ENCODE measurements at places on chromosomes 7 and 10.

DNA sequence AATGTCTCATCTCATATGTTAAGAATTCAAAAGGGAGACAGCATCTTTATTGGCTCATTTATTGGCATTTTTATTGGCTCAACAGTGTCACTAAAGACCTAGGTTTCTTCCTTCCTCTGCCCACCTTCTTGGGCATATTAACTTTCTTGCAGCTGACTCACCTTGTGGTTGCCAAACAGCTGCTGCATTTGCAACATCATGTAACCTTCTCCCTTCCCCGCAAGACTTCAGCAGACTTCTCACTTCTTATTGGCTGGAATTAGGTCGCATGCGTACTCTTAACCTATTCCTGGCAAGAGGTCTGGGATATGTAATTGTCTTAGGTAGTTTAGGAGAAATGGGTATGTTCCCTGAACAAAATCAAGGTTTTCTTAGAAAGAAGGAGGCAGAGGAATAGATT, 263.2 kb downstream of the POU6F2 start:
- DNase-seq = no peak

- DNase-seq = no peak
Observed at GRCh38 chr10:90912174-90912573, 8.7 kb downstream of the ANKRD1 start.

DNA sequence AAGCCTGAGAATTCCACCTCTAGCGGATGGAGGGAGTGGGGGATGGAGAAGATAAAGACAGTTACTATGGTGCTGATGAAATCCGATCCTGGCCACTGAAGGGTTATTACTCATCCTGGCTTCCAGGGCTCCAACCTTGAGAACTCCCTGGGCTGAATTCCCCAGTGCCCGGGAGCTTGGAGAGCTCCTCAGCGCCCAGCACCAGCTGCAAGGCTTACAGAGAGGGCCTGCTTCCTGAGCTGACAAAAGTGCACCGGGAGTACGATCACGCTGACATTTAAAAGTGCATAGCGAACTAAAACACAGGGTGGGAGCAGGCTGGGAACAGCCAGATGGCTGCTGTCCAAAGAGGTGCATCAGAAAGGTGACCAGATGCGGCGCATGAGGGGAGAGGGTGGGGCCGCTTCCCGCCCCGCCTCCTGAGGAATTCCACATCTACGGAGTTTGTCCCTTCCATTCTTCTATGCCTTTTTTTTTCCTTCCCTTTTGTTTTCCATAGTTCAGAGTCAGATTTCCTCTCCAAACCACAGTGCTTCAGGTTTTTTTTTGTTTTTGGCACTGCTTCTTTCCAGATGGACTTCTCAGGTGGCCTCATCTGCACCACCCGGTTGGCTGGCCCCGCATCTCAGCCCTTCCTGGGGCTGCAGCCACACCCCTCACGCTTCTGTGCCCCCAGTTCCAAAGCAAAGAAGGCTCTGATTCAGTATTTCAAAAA, 62.4 kb upstream of the MKRN1 start:
- no peak for DNase-seq

GRCh38 chr10:118957966-118958365, 71.5 kb upstream of the NANOS1 start:
- no peak for DNase-seq

- peak; percentile 24 for DNase-seq
Observed at GRCh38 chr10:22986771-22987542, 59.1 kb downstream of the ARMC3 start.

- no peak for DNase-seq
Observed at GRCh38 chr10:100810091-100810834, 64.9 kb downstream of the PAX2 start.

- no peak for DNase-seq
Observed at GRCh38 chr10:47406548-47406869, 22.4 kb upstream of the ZNF488 start.

- peak; percentile 26 for DNase-seq
Observed at GRCh38 chr10:103845972-103846371, 9.4 kb downstream of the SH3PXD2A start.

DNA sequence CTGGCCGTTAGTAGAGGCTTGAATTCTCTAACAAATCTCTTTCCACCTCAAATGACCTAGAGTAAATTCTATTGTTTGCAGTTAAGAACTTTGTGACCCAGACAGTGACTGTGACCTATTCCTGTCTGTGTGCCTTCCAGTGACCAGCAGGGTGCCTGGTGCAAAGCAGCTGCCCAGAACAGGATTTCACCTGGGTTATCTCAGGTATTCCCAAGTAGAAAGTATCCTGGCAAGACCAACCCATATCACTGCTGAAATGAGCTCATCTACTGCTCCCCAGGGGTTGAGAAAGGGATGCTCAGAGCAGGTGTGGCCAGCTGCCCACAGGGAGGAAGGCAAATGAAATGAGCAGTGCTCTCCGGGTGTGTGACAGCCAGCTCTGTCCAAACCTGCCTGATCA, 2.1 kb upstream of the MSMB start:
- DNase-seq = no peak

DNA sequence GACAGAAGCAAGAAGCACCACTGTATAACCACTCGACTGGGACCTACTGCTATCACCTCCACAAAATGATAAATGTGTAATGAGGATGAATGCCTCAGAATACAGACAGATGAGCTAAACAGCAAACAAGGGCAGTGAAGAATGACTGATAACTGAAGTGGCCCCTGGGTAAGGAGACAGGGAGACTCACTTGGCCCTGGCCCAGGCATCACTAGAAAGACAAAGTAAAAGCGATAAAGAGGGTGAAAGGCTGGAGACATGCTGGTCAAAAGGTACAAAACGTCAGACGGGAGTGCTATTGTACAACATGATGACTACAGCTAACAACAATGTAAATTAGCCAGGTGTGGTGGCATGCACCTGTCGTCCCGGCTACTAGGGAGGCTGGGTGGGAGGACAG, 27.8 kb upstream of the APBB1IP start:
- no peak for DNase-seq

- no peak for DNase-seq
Observed at GRCh38 chr7:87213811-87214210, 5.7 kb downstream of the TMEM243 start.

- DNase-seq = no peak
Observed at GRCh38 chr10:77074104-77074624, 563.4 kb downstream of the KCNMA1 start.

- peak; percentile 94 for DNase-seq
Observed at GRCh38 chr10:71748671-71749191, 24.6 kb downstream of the VSIR start.

GRCh38 chr7:70042533-70042932, 444.3 kb downstream of the AUTS2 start:
- DNase-seq = no peak

All from activated CD4-positive, alpha-beta T cell treated with anti-CD3 and anti-CD28 coated beads, Interleukin-2, amount 50 U/mL, for 16 hours (primary cell).